ENCODE measurements at places on chromosomes 5 and 9.

DNA sequence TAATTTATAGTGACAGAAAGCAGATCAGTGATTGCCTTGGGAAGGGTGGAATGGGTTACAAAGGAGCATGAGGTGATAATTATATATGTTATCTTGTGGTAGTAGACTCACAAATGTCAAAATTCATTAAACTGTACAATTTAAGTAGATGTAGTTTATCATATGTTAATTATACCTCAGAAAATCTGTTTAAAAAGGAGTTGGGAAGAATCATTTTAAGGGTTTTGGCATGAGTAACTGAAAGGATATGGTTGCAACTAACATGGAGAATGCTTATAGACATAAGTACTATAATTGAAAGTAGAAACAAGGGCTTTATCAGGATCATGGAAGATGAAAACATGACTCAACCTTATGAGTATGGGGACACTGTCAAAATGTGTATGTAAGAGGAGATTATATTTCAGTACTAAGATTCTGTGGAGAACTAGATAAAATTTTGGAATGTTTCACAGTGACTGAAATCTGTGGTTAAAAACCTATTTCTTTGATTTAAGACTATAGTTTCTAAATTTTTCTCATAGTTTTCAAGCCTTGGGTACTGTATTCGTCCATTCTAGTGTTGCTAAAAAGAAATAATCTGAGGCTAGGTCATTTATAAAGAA, 73.3 kb downstream of the FCHO2 start:
- no peak for DNase-seq

GRCh38 chr9:95316274-95316673, 1.2 kb downstream of the FANCC start:
- no peak for DNase-seq

- no peak for DNase-seq
These were observed 40.4 kb downstream of the FER start for GRCh38 chr5:108788142-108788541.

DNA sequence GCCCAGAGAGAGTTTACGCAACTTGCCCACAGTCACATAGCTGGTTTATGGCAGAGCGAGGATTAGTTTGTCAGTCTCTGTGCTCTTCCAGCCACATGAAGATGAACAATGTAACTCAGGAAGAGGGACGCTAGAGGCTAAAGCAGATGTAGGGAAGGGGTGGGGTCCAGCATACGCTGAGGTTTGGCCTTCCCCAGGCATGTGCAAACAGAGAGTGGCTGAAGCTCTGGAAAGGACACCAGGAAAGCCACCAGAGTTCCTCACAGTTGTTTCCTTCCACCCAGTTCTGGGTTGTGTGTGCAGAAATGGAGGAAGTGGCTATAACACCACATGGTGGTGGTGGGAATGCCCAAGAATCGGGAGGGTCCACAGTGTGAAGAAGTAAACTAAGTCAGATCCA, 60.0 kb downstream of the SNX18 start:
- no peak for DNase-seq

DNA sequence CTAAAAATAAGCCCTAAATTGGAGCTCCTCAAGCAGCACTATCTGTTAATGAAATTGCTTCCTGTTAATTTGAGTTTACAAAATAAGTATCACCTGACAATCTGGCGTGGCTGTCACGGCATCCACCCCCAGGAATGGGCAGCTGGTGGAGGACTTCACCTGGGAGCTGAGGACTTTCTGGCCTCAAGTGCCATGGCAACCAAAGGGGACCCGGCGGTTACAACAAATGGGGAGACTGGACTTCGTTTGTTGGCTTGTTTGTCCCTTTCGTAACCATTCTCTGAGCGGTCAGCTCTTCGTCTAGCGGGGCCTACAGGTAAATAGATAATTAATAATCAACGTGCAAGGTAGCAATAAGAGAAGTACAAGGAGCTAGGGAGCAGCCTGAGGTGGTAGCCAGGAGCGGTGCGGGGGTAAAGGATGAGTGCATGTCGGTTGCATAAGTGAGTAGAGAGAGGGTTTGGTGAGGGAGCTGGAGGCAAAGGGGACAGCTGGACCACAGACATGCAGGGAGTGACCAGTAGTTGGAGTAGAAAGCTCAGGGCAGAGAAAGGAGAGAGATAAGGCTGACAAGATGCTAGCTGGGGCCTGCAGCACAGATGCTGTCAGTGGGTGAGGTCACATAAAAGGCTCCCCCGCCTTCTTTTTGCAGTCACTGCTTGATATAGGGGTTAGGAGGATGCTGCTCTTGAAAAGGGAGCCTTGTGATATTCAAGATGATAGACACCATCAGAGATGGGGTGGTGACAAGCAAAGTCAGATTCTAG, 62.5 kb downstream of the HSPA4 start:
- DNase-seq, result no peak

GRCh38 chr9:114220061-114220541, 64.8 kb downstream of the COL27A1 start:
- DNase-seq, result no peak
